D721Med (cell line): ENCODE measurements at places on chromosomes 2 and 18.

- DNase-seq, result no peak
These were observed 34.0 kb upstream of the CHMP1B start for GRCh38 chr18:11817229-11817628.

DNA sequence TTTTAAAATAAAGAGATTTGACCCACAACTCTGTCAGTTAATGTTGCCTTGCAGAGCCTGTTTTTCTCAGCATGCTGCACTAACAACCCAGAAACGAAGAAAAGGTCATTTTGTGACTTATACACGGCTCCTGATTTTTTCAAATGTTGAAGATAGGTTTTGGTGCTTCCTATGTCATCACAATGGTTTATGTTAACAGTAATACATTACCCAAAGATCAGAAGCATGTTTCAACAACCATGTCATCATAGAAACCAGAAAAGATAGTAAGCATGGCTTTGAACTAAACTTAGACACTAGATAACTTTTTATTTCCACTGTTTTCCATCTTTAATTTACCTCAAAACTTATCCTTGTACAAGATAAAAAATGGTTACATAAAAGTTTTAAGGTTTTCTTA, 10.1 kb downstream of the BAZ2B start:
- DNase-seq, result no peak

GRCh38 chr2:239811111-239811781, 213.9 kb downstream of the NDUFA10 start:
- DNase-seq, result no peak

- no peak for DNase-seq
These were observed 219.2 kb upstream of the UBE2E3 start for GRCh38 chr2:180761224-180761623.

GRCh38 chr2:64213532-64214275, 69.5 kb upstream of the PELI1 start:
- no peak for DNase-seq

GRCh38 chr2:230473378-230473777, 57.4 kb downstream of the SP100 start:
- no peak for DNase-seq

- no peak for DNase-seq
These were observed 84.2 kb downstream of the DAPL1 start for GRCh38 chr2:158879229-158879903.

- DNase-seq, result no peak
These were observed 248.5 kb upstream of the ID2 start for GRCh38 chr2:8433390-8433789.

DNA sequence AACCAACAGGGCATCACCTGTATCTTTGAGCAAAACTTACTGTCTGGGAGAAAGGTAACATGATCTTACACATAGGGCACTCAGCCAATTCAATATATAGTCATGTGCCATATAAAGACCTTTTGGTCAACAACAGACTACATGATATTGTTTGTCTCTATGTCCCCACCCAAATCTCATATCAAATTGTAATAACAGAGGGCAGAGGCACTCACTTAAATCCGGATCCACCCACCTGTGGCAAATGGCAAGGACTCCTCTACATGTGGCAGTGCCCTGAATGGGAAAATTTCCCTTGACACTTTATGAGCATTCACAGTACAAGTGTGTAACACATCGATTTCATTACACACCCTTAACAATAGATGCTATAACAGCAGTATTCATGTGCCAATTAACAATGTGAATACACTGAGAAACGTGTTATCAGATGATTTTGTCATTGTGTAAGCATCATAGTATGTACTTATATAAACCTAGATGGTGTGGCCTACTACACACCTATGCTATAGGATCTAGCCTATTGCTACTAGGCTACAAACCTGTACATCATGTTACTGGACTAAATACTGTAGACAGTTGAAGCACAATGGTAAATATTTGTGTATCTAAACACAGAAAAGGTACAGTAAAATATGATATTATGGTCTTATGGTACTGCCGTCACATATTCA, 64.2 kb downstream of the STRADB start:
- DNase-seq, result no peak

DNA sequence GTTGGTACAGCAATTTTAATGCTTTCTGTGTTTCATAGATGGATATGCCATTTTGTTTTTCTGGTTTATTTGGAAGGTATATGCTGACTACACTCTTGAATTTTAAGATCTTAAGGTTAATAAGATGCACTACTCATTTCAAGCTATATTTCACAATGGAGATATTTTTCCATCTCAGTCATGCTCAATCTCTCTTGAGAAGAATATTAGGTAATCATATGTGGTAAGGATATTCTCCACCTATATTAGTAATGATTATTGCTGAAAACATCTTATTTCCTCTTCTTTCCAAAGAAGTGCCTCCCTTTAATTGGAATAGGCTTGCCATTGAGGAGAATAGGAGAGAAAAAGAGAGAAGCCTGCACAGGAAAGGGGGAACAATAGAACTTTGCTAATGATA, 40.1 kb downstream of the EPB41L3 start:
- no peak for DNase-seq

DNA sequence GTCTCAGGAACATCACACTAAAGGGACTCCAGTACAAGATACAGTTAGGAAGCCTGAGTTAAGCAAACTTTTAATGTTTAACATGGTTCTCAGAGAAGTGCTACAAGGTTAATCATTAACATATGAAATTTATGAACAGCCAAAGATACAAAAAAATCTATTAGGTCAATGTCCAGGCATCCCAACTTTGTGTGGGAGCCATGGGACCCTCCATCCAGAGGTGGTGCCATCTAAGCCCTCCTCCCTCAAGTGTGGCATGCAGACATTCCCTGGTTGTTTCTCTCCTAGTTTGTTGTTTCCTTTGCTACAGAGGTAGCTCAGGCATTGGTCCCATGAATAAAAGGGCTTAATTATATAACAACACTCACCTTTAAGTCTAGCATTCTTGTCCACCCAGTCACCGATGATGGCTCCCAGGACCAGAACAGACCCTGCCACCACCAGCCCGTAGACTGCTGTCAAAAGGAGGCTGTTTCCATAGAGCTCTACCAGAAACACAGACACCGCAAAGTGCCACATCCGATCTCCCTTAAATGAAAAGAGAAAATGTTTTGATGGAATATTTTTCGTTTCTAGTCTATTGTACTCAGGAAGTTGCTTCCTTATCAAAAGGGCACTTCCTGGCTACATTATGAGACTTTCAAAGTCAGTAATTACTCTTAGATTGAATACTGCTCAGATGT, 5.7 kb downstream of the SLC40A1 start:
- DNase-seq, result no peak

DNA sequence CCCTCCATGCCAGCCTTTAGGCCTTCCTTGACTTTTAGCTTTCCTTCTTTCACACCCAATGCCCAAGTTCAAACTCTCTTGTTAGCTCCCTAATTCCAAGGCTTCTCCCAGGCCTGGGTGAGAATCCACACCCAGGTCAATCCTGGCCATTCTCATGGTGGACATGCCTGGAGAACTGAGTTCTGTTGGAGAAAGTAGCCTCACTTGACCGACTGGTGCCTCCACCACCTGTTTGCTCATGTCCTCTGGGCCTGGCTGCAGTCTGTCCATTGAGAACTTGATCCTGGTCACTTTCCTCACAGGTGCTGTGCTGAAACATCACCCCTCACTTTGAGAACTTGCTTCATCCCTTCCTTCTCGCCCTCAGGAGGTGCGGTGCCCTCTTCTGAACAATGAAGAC, 189.1 kb upstream of the TWIST2 start:
- no peak for DNase-seq

GRCh38 chr2:3617198-3617890, 22.4 kb downstream of the COLEC11 start:
- DNase-seq, result no peak
